ENCODE measurements at places on chromosomes 7 and 10.
A peak's percentile ranks its signal among the peaks of the same experiment; 100 is the strongest.

- no peak for DNase-seq
Measured at GRCh38 chr7:78578686-78579085, 780.1 kb downstream of the PHTF2 start.

GRCh38 chr10:111475720-111476119, 398.9 kb downstream of the ADRA2A start:
- DNase-seq = no peak

DNA sequence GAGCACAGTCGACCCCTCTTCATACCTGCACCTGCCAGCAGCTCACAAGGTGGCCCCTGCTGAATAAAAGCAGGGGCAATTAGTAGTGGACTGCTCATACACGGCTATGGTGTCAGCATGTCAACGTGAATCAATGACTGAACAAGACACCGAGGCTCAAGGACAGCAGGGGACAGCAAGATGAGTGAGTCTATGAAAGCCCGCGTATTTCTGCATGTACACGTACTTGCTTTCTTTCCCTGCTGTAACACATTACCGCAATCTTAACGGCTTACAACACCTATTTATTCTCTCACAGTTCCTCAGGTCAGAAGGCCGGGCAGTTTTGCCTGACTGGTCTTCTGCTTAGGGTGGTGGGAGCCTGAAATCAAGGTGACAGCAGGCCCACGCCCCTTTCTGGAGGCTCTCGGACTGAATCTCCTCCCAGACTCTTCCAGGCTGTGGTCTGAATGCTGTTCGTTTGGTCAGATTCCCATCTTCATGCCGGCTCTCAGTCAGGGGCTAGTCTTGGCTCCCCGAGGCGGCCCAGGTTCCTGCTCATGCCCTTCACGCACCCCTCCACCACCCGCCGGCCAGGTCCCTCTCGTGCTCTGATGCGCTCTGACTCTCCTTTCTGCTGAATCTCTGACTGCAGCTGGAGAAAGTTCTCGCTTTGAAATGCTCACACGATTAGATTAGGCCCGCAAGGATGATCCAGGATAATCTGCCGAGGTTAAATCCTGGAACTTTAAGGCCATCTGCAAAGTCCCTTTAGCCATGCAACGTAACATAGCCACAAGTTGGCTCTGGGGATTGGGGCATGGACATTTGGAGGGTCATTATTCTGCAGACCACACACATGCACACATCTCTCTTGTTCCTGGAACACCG, 7.8 kb upstream of the PPP2R2D start:
- no peak for DNase-seq

- peak; percentile 97 for DNase-seq
Measured at GRCh38 chr7:73718905-73719805, at the start of gene STX1A. STX1A (minus strand) TSS chr7:73719669; CDS start chr7:73719631, 38 bp downstream.

DNA sequence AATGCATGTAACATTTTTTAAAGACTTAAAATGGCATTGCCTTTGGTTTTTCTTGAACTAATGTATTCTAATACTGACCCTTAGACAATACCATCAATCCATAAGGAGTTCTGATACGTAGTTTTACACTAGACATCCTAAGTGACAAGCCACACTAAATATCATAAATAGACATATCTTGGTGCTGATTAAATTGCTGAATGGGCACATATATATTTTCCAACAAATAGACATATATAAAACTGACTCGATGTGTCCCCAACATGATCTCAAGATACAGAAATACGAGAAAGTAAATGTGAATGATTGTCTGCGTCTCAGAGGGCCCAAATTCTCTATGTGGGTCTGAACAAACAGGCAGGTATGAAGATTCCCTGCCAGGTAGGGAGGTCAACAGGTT, 99.8 kb downstream of the NEBL start:
- DNase-seq = no peak

- no peak for DNase-seq
Measured at GRCh38 chr7:131681961-131682360, 125.5 kb upstream of the PODXL start.

- DNase-seq = no peak
Measured at GRCh38 chr7:141463986-141464385, 87.2 kb upstream of the AGK start.

GRCh38 chr7:124856299-124856888, 73.2 kb downstream of the POT1 start:
- DNase-seq = peak; percentile 12

GRCh38 chr7:44466300-44467216, 23.9 kb downstream of the NUDCD3 start:
- DNase-seq = no peak

GRCh38 chr10:5219262-5219661, 22.6 kb downstream of the AKR1C4 start:
- no peak for DNase-seq

DNA sequence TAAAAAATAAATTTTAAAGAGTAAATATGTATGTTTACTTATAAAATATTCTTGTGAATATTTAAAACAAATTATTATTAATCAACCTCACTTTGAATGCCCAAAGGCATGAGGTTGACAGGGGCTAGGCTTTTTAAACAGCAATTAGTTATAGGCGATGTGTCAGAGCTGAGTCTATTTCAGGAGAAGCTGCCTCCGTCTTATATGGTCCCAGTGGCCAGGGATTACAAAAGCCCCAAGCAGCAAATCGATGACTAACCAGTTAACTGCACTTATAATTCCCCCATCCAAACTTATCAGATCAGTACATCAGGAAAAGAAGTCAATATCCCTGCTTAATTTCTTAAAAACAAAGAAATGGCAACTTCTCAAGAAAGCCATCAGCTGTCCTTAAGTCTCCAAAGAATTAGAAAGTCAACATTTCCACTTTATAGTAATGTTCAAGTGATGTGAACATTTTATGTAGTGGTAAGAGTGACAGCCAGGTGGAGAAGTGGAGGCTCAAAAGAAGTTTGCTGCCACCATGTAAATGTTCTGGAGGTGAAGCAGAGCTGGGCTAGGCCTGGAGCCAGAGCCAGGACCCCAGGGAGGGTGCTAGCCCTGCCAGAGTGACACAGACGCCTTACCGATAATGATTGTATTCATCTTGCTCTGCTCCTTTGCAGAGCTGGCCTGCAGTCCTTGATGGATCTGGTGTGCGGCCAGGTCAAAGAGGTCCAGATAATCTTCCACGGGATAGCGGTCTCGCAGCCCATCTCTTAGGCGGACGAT, 51.5 kb downstream of the CHST15 start:
- no peak for DNase-seq

DNA sequence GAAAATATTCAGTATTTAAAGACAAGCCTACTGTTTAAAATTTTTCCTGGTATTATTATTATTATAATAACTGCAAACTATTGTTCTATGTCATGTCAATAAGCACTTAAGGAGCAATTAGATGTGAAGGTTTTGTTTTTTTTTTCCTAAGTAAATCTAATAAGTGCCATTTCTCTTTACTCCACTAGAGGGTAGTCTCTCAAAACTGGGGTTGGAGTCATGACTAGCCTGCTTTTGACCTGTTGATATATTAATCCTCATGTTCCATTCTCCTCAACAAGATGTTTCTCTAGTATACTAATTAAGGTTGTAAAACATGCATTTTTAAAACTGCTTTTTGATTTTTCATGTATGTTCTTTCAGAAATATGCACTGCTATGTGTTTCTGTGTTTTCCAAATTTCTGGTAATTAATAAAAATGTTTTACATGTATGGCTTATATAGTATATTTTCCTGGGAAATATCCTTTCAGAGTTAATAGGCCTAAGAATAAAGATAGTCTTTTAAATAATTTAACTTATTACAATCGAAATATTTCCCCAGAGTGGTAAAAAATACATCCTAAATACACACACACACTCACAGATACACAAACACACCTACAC, 1.0 kb upstream of the LRRN3 start:
- no peak for DNase-seq

DNA sequence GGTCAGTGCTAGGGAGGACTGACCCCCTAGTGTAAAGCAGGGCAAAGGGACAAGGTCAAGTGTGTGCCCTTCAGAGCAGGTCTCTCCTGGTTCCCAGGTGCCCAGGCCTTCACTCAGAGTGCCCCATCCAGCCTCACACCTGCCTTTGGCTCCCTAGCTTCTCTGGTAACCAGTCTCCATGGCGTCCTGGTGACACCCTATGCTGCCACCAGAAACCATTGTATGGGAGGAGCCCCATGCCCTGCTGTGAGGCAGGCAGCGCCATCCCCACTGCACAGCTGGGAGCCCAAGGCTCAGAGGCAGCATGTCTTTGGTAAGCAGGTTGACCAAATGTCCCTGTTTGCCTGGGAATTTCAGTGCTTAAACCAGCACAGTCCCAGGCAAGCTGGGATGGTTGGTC, 33.1 kb upstream of the HMX3 start:
- no peak for DNase-seq

- no peak for DNase-seq
Measured at GRCh38 chr7:110780712-110781111, 310.2 kb upstream of the LRRN3 start.

- DNase-seq = no peak
Measured at GRCh38 chr7:949021-949934, 5.2 kb downstream of the ADAP1 start.

DNA sequence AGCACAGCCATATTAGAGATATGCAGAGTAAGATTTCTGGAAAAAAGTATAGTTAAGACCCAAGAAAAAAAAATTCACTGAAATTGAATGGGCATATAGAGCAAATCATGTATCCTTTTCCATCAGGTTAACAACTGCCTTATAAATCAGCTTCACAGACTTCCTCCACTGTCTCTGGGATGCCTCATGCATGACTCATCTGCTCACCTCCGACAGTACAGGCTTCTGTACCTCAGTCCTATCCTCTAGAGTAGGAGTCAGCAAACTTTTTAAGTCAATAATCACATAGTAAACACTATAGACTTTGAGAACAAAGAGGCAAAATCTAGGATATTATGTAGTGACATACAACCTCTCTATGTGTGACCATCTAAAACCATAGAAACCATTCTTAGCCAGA, 211.6 kb upstream of the SP8 start:
- no peak for DNase-seq

DNA sequence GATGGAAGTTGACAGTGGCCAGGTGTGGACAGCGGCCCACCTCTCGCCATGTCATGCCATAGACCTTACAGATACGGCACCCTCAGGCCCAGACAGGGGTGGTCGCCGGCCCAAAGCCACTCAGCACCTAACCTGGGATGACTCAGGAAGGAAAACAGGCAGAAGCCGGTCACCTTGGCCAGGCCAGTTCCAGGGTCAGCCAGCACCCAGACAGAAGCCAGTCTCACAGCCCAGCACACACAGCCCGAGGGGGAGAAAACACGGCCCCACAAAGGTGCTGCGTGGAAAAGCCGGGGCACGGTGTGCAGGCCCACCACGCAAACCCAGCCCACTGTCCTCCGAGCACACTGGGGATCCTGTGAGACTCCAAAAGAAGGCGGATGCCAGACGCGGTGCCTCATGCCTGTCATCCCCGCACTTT, 95.2 kb upstream of the DNAAF5 start:
- no peak for DNase-seq

- DNase-seq = no peak
Measured at GRCh38 chr7:150912427-150912826, 60.1 kb downstream of the AOC1 start.

DNA sequence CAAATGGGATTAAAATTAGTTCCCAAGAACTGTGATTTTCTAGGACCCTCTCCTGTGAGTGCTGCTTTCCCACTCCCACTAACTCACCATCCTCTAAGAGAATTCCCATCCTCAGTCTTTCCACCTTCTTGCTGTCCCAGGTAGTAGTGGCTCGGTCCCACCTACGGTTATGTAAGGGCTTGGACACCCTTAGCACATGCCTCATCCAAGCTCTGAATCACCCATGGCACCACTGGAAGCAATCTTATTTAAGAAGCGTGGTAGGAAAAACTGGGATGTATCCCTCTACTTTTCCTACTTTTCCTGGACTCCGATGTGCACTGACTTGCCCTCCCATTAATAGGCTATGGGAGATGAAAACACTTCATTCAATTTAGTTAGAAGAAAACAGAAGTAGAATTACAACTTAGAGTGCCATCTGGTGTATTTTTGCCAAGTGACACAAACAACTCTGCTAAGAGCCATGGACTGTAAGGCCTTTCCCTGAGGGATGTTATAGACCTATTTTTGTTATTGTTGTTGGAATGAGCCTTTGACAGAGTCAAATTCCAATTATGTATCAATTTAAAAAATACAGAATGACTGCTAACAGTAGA, 13.7 kb upstream of the ANKRD22 start:
- no peak for DNase-seq

DNA sequence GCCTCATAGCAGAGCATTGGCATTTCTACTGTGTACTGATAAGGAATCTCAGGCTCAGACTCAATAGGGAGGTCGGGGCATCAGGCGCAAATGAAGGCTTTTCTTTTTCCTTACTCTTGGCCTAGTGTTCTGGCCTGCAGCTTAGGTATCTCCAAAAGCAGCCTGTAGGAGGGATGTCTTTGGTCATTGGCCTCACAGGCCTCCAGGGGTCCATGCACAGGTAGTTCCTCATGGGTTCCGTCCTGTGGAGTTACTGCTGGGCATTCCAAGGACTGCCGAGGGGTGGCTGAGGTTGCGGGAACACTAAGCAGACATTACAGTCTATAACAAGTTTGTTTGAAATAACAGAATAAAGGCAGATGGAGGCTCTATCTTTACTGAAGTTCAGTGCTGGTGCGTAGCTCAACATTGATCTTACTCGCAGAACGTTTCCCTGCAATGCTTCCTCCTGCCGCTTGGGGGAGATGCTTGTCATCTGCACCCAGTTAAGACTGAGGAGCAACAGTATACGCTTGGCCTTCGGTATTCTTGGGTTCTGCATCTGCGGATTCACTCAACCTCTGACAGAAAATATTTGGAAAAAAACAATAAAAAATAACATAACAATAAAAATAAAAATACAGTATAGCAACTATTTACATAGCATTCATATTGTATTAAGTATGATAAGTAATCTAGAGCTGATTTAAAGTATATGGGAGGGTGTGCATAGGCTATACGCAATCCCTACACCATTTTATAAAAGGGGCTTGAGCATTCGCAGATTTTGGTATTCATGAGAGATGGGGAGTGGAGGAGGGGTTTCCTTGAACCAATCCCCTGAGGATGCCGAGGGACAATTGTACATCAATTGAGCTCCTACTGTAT, 58.9 kb downstream of the SH2D4B start:
- no peak for DNase-seq

DNA sequence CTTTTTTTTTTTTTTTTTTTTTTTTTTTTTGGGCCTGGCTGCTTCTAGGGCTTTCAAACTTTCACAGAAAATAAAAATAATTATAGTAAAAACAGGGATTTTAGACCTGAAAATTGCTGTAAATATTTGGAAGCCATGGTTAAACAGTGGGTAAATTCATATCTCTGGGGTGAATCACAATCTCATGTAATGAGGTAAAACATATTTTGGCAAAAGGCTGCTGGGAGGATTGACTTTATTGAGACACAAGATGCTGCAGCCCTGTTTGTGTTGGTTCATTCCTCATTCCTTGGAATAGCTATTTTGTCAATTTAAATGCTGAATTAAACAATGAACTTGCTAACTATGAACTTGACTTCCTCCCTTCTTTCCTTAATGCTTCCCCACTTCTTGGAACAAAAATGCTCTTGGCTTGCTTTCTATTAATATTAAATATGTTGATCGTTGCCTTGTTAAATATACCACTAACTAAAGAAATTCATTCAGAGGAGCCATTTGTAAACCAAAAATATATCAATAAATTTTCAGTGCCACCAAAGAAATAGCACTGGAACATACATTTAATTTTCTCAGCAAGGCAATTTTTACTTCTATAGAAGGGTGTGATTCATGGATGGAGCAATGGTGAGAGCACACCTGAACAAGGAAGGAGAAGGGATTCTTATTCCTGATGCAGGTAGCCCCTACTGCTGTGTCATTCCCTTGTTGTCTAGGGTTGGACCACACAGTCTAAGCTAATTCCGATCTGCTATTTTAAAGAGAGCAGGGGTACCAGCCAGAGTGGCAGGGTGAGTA, 24.6 kb downstream of the AGK start:
- DNase-seq = no peak

All from GM13976 (cell line).